ENCODE measurements at places on chromosomes 5 and 9.

- DNase-seq, result no peak
Measured at GRCh38 chr5:108726446-108727235, 21.1 kb upstream of the FER start.

GRCh38 chr5:75243100-75243499 lies 6.4 kb upstream of the ANKRD31 start:
- no peak for DNase-seq

DNA sequence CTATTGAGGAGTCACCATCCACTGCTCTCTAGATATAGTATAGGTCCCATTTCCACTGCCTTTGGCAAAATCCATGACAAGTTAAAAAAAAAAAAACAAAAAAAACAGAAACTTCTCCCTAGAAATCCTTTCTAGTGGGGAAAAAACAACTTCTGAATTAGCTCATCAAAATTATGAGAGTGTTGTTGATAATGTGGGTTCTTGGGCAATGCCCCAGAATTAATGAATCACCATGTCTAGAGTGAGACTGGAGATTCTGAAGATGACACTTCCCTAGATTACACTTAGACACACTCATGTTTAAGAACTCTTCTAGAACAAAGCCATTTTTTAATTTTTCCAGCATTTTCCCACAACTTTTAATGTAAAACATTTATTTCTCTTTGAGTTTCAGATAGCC lies 728.0 kb upstream of the C9orf72 start:
- DNase-seq, result no peak

DNA sequence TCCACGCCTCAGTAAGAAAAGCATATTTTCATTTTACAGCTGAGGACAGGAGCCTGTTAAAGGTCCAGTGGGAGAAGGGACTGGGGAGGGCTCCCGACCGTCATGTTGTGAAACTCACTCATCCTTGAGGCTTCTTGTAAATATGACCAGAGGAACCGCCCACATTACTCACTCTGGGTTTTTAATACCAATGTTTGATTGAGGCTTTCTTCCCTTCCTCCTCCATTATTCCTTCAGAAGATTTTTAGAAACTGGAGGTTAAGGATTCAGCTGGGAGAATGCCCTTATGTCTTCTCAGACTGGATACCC lies 61.4 kb upstream of the GLRX start:
- DNase-seq, result no peak

GRCh38 chr9:94086486-94087345 lies 2.5 kb downstream of the PTPDC1 start:
- DNase-seq, result peak; percentile 16

DNA sequence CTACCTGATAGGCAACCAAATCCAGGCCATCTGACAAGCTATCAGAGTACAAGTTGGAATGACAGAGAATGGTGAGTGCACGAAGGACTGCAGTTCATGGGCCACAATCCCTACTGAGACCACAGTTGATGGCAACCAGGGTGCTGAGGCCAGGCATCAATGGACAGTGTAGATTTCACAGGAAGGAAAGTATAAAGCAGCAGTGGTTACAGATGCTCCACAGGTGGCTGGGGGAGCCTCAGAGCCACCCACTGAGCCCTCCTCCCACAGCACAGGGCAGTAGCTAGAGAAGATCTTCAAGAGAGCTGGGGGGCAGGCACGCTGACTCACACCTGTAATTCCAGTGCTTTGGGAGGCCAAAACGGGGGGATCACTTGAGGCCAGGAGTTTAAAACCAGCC lies 49.4 kb downstream of the RETREG1 start:
- DNase-seq, result no peak

- DNase-seq, result peak; percentile 75
Measured at GRCh38 chr5:132459983-132460838, 30.4 kb downstream of the IRF1 start.

Data from hematopoietic multipotent progenitor cell treated with erythropoietin and hydrocortisone succinate and interleukin-3 and kit ligand, for 15 days (in vitro differentiated cells).